ENCODE measurements at places on chromosomes 2 and 18.

DNA sequence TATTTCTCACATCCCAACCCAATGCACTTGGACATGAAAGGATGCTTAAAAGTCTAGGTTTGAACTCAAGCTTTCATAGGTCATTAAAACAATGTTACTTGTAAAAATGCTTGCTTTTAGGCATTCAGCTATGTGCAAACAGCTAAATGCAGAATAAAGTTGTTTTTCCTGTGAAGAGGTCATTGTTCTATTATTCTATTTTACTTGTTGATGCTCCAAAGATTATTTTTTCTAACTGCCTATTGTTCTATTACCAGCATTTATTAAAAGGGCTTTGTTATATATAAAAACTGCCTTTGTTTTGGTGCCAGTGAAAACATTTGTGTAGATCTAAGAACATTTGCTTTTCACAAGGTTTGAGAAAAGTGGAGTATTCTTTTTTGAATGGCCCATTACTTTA, 49.4 kb downstream of the TMEM178A start:
- DNase-seq: no peak

- DNase-seq: no peak
These were observed 19.4 kb downstream of the KRCC1 start for GRCh38 chr2:88036182-88036581.

GRCh38 chr2:209495855-209496585, 72.2 kb downstream of the MAP2 start:
- no peak for DNase-seq

- no peak for DNase-seq
These were observed 149.6 kb downstream of the MTCL1 start for GRCh38 chr18:8854962-8855361.

- DNase-seq: no peak
These were observed 1.2 kb downstream of the REV1 start for GRCh38 chr2:99488539-99489062.

GRCh38 chr2:136254681-136255080, 136.7 kb upstream of the CXCR4 start:
- no peak for DNase-seq

DNA sequence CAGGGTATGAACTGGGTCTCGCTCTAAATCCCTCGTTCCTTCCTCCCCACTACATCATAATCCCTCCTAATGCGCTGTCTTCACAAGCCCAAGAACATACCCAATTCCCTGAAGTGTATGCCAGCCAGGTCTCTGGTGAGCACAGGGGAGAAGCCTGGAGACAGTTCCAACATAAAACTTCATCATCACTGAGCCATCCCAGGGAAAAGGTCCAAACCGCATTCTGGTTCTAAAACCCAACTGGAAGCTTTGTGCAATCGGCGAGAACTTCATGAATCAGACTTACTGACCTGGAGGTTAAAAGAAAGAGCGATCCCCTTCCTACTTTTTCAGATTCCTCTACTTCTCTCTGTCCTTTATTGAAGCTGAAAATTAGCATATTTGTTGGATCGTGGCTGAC, 132.7 kb downstream of the ALPK2 start:
- no peak for DNase-seq

GRCh38 chr18:28560331-28560730, 383.4 kb upstream of the CDH2 start:
- no peak for DNase-seq

GRCh38 chr2:97995734-97996624, at the start of gene TMEM131:
TMEM131 (minus strand) TSS chr2:97995948; CDS start chr2:97995662, 286 bp downstream.
- DNase-seq: peak; percentile 94

- DNase-seq: no peak
These were observed 1.2 kb downstream of the TFPI start for GRCh38 chr2:187552828-187553681.

DNA sequence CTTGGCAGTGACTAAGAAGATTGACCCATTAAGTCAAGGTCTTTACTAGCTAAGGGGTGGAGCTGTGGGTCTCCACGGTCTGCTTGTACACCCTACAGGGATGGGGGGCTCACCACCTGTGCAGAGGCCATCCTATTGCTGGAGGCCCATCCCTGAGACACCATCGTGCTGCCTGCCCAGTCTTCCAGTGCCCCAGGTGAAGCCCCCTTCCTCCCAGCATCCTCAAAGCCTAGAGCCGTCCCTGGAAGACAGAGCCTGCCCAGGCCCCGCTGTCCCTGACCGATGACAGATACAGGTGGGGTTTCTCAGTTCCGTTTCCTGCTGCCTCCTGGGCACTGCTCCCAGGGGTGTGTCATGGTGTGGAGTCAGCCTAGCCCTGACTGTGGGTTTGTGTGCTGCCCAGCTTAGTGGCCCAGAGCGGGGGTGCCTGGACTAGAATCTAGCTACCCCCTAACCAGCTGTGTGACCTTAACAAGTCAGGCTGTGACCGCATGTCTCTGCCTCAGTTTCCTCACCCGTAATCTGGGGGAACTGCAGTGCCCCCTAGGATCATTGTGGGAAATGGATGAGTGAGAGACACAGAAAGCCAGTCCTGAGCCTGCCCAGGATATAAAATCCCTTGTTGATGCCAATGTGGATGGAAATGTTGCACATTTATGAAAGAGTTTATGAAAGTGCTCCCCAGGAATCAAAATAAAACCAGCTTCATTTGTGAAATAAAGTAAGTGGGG, 2.0 kb downstream of the OTOS start:
- no peak for DNase-seq

DNA sequence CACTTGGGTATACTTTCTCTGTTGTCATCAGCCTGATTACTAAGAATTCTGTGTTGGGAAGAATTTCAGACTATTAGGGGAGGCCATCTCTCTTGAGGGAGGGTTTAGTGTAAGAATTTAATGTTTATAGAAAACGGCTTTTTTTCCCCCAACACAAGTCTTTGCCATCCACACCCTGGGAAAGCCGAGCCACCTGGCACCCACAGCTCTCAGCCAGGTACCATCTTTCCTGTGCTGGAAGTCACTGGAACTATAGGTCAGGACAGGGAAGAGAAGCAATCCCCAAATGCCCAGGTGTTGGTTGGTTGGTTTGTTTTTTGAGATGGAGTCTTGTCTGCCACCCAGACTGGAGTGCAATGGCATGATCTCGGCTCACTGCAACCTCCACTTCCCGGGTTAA, 155.1 kb downstream of the SMAD7 start:
- DNase-seq: no peak

- DNase-seq: no peak
These were observed 562.9 kb downstream of the ARHGAP15 start for GRCh38 chr2:143692162-143692561.

DNA sequence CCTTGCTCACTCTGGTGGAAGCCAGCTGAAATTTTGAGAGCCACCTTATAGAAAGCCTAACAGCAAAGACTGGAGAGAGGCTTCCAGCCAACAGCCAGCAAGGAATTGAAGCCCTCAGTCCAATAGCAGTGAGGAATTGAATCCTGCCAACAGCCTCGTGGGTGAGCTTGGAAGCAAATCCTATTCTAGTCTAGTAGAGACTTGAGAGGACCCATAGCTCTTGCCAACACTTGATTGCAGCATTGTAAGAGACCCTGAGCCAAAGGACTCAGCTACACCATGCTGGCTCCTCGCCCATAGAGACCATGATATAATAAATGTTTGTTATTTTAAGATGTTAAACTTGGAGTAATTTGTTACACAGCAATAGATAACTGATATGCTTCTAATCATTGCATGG, 403.0 kb upstream of the TNP1 start:
- no peak for DNase-seq

GRCh38 chr2:169232551-169233154, 129.7 kb downstream of the LRP2 start:
- no peak for DNase-seq

GRCh38 chr2:8204711-8205110, 477.1 kb upstream of the ID2 start:
- no peak for DNase-seq

GRCh38 chr18:13464432-13465123, 246.0 kb downstream of the LDLRAD4 start:
- DNase-seq: peak; percentile 40

GRCh38 chr18:79965119-79965902, 868 bp downstream of the HSBP1L1 start:
- DNase-seq: no peak

- no peak for DNase-seq
These were observed 122.3 kb downstream of the LYPD6B start for GRCh38 chr2:149160701-149161217.

DNA sequence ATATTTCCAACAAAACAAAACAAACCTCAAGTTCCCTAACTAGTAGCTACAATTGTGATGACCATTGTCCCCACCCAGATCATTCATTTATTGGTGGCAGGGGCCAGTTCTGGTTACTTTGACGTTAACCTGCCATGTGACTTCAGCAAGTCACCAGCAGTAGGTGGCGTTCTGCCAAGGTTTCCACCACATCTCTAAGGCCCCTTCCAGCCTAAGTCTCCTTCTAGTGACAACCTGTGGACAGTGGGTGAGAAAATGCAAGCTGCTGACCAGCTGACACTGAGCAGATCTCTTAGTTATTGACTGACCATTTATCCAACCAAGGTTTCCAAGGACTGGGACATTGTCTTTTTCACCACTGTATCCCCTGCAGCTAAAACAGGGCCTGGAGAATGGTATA, 98.4 kb downstream of the GPR39 start:
- no peak for DNase-seq

DNA sequence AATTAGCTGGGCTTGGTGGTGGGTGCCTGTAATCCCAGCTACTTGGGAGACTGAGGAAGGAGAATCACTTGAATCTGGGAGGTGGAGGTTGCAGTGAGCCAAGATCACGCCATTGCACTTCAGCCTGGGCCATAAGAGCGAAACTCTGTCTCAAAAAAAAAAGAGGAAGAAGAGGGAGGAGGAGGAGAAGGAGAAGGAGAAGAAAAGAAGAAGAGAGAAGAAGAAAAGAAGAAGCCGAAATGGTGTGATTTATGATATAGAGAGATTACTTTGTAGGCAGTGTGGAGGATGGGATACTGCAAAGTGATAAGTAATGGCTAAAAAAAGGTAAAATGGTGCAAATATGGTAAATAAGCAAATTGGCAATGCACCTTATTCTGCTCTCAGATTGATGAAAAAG, 25.1 kb downstream of the THNSL2 start:
- DNase-seq: no peak

- no peak for DNase-seq
These were observed 108.3 kb downstream of the SPP2 start for GRCh38 chr2:234158812-234159211.

GRCh38 chr2:227939271-227940027, 68.0 kb downstream of the DAW1 start:
- DNase-seq: no peak

DNA sequence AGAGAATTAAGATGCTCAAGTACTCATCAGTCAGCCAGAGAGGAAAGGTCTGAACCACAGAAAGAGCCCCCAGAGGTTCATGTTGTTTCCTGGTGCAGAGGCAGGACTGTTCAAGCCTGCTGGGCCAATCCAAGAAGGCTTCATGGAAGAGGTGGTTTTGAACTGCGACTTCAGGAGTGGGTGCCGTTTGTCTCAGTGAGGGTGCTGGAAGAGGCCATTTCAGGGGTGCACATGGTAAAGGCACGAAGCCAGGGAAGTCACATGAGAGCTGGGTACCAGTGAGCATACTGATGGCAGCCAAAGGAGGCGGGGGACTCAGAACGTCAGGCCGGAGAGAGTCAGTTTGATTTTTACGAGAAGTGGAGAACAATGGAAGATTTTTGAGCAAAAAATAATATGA, 55.5 kb downstream of the EMILIN2 start:
- DNase-seq: no peak

GRCh38 chr18:33830213-33830612, 252.2 kb downstream of the ASXL3 start:
- DNase-seq: no peak

DNA sequence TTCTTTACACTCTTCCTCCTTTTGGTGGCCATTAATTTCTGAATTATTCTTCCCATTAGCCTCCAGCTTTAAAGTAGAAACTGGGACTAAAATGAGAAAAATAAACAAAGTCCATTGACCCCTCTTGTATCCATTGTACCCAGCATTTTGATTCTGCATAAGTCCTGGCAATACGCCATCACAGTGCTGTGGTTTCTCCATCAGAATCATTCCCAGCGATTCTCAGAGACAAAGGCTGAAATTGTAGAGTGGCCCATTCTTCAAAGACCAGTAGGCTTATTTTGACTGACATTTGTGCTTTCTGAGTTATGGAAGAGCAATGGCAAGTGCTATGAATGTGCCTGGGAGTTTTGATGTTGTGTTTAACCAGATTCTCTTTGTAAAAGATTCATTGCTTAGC, 199.3 kb upstream of the GALNT5 start:
- no peak for DNase-seq
